Fibroblast of skin of left quadriceps (primary cell): ENCODE measurements at places on chromosomes 1 and 21.

DNA sequence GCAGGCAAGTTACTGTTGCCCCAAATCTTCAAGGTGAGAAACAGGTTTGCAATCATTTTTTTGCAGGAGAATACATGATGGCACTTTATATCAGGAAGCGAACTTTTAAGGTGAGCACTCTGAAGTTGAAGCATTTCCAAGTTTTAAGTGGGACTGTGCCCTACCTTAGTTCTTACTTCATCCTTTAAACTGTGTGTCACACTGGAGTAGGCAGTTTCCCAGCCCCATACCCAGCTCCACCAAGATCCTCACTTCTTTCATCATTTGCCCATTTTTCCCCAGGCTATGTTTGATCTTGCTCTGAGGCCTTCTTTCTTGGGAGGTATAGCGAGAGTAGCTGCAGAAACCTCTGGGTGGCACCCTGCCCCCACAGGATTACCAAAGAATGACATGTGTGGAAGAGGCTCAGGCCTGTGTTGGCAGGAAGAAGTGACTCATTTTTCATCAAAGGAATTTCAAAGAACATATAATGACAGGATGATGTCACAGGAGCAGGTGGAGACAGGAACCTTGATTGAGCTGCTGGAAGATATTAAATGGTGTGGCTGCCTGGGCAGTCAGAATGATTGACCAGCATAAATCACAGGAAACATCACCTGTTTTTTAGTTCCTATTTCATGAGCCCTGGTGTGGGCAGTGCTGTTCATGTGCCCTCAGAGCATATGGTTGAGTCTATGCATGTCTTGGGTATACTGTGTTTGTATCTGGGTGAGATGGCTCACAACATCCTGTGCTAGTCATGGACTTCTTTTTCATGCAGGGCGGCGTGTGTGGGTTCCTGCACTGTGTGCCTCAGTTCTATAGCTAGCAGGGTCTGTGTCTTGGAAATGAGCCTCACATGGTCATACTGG lies 20.8 kb upstream of the MACF1 start:
- no peak for DNase-seq

- no peak for DNase-seq
Measured at GRCh38 chr21:39681257-39681656, 63.7 kb upstream of the IGSF5 start.

GRCh38 chr1:247906504-247907047 lies 11.2 kb downstream of the OR2W3 start:
- DNase-seq: no peak

- DNase-seq: no peak
Measured at GRCh38 chr1:155319536-155319935, 1.2 kb upstream of the RUSC1 start.
